A673 (cell line): ENCODE measurements at places on chromosomes 4 and X.

DNA sequence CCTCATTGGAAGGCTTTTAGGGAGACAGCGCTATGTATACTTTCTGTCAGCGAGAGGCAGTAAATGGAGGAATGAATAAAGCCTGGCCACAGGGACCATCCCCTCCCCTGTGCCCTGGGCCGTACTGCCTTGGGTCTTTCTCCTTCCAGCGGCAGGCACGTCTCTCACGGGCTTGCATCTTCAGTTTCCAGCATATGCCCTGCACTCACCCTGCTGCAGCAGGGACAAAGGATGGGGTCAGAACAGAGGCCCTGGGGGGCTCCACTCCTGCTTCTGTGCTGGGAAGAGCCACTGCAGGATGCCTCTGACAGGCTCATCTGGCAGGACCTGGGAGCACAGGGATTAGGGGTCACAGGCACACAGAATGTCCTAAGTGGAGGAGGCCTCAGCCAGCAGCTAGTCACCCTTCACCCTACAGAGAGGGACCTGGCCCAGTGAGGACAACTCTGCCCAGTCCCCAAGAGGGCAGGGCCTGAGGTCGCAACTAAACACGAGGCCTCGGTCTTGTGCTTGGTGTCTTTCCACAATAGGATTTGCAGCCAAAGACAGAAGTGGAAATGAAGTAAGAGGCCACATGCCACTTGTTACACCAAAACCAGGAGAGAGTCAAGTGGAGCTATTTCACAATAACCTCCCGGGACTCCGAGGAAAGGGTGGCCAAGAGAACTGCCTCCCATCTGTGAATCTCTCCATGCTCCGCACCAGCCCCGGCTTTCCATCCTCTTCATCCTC lies 150.8 kb downstream of the AFAP1 start:
- no peak for DNase-seq

GRCh38 chr4:89382439-89382838 lies 74.8 kb upstream of the GPRIN3 start:
- no peak for DNase-seq

- no peak for DNase-seq
These were observed 106.8 kb downstream of the FAM9B start for GRCh38 chrX:8927066-8927635.

GRCh38 chr4:72975488-72975784 lies 94.1 kb downstream of the COX18 start:
- DNase-seq, result no peak

GRCh38 chr4:173362666-173363065 lies 8.1 kb upstream of the SAP30 start:
- DNase-seq, result no peak

DNA sequence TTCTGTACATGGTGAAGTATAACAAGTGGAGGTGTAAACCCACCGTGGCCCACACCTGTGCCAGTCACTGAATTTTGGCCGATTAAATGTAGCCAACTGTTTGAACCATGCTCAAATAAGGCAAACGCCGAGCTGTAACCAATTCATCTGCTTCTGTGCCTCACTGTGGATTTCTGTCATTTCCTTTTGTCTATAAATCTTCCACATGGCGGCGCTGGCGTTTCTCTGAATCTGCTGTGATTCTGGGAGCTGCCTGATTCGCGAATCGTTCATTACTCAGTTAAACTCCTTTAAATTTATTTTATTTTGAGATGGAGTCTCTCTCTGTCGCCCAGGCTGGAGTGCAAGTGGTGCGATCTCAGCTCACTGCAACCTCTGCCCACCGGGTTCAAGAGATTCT lies 19.2 kb downstream of the SUPT20HL2 start:
- peak; percentile 75 for DNase-seq

DNA sequence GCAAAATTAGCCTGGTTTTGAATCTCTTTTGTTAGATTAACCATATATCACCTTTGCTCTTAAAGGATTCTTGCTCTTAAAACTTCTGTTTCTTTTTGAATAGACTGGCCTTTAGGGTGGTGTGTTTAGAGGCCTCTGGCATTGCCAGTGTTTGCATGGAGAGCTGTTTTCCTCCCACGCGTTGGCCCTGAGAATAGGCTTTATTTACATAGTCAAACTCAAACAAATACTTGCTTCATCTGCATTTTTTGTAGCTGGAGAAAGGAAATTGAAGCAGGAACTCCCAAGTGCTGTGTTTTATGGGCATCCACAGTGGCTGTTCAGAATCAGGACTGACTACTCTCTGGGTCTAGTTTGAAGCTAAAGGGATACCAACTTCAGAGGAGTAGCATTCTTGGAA lies 2.7 kb downstream of the SHROOM2 start:
- DNase-seq, result peak; percentile 37

GRCh38 chrX:106957856-106958255 lies 37.7 kb downstream of the CLDN2 start:
- DNase-seq, result no peak

GRCh38 chr4:2832981-2833670 lies 10.5 kb upstream of the ADD1 start:
- no peak for DNase-seq

GRCh38 chr4:67885762-67886161 lies 2.0 kb upstream of the TMPRSS11D start:
- DNase-seq, result peak; percentile 1

GRCh38 chr4:41679991-41680390 lies 68.5 kb downstream of the PHOX2B start:
- no peak for DNase-seq

DNA sequence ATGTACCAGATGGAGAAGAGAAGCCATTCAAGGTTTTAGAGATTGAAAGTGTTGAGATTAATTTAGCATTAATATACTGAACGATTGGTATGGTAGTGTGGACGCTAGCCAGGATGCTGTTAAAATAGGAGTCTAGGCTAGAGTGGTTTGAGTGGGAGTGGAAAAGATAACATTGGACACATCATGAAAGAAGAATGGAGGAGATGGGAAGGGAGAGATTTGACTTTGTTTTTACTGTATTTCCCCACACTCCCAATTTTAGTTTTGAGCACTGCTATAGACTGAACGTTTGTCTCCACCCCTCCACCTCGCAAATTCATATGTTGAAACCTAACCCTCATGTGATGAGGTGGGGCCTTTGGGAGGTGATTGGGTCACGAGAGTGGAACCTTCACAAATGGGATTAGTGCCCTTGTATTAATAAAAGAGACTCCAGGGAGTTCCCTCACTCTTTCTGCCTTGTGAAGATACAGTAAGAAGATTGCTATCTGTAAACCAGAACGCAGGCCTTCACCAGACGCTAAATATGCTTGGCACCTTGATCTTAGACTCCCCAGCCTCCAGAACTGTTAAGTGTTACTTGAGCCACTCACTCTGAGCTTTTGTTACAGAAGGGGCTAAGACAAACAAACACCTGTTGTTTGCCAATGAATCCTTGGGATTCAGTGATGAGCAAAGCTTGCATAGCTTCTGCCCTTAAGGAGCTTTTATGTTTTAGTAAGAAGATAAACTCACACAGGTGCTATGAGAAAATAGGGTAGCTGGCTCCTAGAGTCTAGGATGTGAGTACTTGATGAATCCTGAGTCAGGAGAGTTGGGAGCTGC lies 25.8 kb downstream of the USP9X start:
- no peak for DNase-seq

- DNase-seq, result no peak
These were observed 151.5 kb downstream of the AFAP1 start for GRCh38 chr4:7788193-7788592.

- no peak for DNase-seq
These were observed 259.0 kb upstream of the TRPC5 start for GRCh38 chrX:112341598-112341997.

DNA sequence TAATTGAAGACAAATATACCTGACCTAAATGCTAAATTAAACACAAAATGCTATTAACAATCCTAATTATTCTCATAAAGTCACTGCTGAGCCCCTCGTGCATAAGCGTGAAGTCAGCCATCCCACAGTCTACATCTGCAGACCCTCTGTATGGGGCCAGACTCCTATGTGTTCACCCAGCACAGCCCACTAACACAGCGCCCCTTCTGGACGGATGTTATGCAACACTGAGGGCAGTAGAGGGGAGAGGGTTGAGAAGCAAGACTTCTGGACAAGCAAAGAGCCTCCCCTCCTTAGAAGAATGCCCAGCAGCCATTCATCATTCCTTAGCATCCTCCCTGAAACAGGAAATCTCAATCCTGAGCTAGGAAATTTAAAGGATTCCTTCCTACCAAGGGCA lies 7.9 kb downstream of the TRPC3 start:
- peak; percentile 31 for DNase-seq

DNA sequence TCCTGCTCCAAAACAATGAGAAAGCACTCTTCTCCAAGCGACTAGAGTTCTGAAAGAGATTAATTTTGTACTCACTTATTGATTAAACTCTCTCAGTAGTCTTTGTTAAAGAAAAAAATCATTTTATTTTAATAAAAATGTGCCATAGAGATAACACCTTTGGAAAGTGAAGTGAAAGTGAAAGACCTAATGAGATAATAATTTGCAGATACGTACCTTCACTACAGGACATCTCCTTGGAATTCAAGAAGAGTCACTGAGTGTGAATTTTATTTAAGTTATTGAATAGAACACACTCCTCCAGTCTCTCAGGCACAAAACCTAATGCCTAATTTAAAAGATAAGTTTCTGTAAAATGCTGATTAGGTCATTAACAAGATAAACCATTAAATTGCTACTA lies 1070.6 kb upstream of the GRID2 start:
- DNase-seq, result no peak

DNA sequence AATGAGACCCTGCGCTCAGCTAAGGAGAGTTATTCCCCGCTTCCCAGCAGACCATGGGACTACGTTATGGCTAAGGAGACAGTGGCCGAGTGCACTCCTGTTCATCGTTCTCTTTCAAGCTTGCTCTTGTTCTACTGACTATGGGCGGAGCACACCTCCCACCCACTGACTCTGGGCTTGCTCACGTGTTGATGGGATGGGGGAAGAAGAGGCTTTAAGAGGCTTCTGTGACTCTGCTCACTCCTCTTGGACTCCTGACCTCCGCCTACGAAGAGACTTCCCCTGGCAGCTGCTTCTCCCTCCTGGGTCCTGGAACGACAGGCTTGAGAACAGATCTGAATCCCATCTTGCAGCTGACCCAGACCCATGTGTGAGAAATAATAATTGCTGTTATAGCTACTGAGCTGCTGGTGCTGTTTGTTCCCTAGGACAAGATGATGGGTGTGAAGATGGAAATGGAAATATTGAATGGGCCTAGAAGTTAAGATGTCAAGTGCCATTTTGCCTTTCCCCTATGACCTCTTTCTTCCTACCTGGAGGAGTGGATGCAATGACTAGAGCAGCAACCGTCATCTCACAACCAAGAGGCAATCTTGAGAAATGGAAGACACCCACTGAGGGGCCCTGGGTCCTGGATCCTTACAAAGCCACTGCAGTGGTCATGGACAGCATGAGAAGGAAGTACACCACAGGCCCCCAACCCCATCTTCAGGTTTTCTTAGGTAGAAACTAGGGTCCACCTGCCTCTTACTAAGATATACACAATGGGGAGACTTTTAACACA lies 38.7 kb upstream of the IRAK1 start:
- no peak for DNase-seq

DNA sequence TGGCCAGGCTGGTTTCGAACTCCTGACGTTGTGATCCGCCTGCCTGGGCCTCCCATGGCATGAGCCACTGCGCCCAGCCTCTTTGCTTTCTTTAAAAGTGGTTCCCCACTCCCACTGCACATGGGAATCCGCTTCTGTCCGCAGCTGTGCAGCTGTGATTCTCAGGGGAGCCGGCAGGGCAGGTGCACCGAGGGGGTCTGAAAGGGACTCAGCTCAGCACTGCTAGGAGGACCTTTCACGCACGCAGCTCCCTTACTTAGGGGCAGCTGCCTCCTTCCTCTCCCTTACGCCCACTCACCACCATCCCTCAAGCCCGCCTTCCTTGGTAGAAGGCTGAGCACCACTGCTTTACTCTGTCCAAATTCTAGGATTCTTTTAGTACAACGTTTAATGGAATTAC lies 40.4 kb upstream of the CYP4V2 start:
- DNase-seq, result no peak

DNA sequence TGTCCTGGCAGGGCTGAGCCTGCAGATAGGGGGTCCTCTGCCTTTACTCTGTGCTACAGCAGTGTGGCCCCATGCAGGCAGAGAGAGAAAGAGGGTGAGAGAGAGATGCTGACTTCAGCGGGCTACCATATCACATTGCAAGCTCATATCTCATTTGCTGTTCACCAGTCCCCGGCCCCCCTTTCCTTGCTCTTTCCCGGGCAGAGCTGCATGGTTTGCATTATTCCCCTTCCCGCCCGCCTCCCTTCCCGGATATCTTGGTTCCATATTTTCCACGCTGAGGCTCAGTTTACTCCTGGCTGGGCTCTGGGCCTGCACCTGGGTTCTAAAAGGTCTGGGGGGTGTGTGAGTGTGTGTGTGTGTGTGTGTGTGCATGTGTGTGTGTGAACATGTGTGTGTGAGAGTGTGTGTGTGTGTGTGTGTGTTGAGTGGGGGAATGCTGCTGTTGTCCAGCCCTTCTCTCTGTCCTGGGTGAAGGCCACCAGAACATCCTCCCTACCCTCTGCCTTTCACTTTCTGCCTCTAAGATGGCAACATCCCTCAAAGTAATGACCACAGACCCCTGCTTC lies 63.5 kb downstream of the PJA1 start:
- DNase-seq, result no peak

- no peak for DNase-seq
These were observed 8.3 kb downstream of the GAB3 start for GRCh38 chrX:154742613-154743012.
